OCI-M1 (cell line): ENCODE measurements at places on chromosomes 5 and 9.

GRCh38 chr9:110602281-110602680, 22.7 kb upstream of the SVEP1 start:
- no peak for DNase-seq

DNA sequence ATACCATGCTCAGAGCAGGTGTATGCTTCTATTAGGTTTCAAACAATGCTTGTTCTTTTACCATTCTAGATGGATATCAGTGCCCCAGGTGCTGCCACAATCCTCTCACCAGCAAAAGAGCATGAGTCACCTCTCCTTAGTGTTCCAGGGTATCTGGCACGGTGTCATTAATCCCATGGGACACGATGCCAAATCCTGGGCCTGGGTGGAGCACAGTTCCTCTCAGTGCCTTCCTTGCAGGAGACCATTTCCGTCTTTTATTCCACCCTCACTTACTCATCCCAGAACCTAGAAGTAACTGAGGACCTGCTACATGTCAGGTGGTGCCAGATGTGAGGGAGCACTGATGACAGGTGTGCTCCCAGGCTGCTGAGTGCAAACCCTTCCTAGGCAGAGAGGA, 1.3 kb upstream of the OR13J1 start:
- DNase-seq, result no peak

DNA sequence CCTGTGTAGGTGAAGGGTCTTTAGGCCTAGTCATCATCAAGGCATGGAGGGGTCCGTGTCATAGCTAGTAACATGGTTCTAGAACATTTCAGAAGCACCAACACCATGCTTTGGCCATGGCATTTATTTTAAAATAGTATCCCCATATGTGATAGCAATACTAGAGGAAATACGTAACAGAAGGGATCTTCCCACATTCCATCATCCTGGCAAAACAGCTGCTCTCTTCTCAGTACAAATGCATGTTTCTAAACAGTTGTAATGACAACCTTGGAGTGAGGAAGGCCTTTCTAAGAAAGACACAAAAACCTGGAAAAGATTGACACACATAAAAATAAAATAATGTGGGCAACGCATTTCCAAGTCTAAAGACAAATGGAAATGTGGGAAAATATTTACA, 97.6 kb downstream of the GADD45G start:
- no peak for DNase-seq

GRCh38 chr5:94228791-94229190, 389.6 kb downstream of the KIAA0825 start:
- DNase-seq, result no peak

GRCh38 chr9:86073839-86074238, 25.5 kb downstream of the GOLM1 start:
- no peak for DNase-seq

DNA sequence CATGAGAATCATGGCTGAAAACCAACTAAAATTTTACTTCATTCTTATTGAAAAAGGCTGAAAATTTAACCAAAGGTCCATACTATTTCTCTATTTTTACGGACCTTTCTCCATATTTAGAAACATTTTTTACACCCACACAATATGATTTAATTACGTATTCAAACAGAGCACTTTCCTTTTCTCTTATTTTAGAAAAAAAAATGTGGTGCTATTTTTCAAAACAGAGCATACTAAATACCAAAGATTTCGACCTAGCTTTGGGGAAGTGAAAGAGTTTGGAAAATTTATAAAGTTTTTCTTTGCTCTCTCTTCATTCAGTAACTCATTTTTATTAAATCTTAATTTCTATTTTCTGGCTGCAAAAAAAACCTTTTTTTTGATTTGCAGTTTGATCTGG, 38.1 kb downstream of the RNF145 start:
- DNase-seq, result no peak

- no peak for DNase-seq
Measured at GRCh38 chr5:171706736-171707441, 78.7 kb upstream of the SMIM23 start.

DNA sequence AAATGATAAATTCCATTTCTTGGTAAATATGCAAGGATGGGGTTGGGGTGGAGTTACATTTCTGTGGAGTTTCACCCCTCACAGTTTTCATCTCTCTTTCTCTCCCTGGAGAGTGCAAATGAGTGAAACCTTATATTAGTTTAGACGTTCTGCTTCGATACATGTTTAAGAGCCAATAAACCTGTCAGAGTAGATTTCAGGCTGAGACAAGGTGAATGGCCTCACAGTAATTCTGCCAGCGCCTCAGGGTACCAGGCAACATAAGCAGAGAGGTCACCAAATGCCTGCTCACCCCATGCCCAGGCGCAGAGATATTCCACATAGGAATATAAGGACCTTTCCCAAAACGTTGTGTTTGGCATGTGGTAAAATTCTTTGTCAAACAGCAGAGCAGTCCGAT, 154.9 kb upstream of the VLDLR start:
- no peak for DNase-seq

DNA sequence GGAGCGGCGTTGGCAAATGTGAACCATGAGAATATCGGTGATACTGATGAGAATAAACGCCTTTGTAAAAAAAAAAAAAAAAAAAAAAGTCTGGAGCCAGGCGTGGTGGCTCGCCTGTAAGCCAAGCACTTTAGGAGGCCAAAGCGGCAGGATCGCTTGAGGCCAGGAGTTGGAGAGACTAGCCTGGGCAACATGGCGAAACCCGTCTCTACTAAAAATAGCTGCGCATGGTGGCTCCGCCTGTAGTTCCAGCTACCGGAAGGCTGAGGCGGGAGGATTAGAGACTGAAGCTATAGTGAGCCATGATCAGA, 425 bp upstream of the NFX1 start:
- no peak for DNase-seq

GRCh38 chr5:138353560-138354080, 1.1 kb downstream of the KDM3B start:
- DNase-seq, result peak; percentile 83

DNA sequence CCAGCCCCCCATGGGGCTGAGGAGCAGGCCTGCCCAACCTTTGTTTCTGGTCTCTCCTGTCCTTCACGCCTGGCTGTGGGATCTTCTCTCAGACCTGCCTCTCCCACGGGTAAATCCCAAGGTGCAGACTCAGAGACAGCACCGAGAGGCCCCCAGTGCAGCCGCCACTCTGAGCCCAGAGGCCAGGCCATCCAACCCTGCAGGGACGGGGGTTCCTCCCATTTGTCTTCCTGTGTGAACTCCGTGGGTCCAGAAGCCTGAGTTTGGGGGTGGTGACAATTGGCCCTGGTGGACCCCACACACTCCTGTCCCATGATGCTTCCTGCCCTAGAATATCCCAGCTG, 123.4 kb downstream of the ADAMTS2 start:
- no peak for DNase-seq
